ENCODE measurements at places on chromosomes 6 and 20. TPM values are rescaled to one million over a fixed set of nuclear protein-coding genes. Genes with fewer than 3 reads are reported as not detected.

DNA sequence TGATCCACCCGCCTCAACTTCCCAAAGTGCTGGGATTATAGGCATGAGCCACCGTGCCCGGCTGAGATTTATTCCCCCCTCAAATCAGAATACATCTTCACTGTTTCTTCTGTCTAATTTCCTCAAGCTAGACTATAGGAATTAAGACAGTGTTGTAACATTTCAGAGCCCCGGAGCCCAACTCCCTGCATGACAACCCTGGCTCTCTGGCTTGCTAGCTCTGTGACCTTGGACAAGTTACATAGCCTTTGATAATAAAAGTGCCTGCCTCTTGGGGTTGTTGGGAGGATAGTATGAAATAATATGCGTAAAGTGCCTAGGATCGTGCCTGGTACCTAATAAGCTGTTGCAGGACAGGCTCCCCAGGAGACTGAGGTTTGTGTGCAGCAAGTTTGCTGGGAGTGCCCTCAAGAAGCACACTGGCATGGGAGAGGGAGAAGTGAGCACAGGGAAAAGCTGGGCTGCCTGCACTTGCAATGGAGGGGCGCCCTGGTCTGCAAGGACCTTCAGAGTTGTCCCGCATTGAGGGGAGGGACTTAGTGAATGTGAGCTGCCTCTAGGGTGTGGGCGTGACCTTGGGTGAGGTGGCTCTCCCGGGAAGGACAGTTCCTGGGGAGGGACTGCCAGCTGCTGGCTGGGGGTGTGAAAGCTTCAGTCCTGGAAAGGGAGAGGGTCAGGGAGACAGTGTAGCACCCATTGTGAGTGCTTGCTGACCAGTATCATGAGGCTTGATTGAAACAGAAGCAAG is 43.4 kb downstream of the TAF8 start:
- H3K4me3 ChIP-seq: no peak overlapping the region
- no peaks in the 10 kb centered on the region for H3K27me3 ChIP-seq
- H3K27ac ChIP-seq: no peak overlapping the region
- peak; percentile 54 for DNase-seq

DNA sequence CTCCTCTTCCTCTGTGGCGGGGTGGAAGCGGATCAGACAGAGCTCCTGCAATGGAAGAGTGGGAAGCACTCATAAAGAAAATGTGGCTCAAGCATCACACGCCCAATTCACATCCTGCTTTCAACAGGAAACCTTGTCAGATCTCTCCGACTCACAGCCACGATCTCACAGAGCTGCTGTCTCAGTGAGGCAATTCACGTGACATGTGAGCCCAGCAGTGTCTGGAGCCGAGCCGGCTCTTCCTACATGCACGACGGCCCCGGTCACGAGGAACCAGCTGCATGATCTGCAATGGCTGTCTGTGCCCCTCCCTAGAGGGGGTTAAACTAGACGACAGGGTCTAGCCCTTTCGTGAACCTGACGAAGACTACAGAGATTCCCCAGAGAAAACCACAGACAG is 29.5 kb upstream of the TCFL5 start:
- DNase-seq: no peak
- no peaks in the 10 kb centered on the region for H3K27me3 ChIP-seq
- H3K36me3 ChIP-seq: peaks cover 12% of the 10 kb centered on the region
- H3K4me1 ChIP-seq: no peaks in the 10 kb centered on the region
- no peak overlapping the region for H3K4me3 ChIP-seq
- peak overlapping the region; percentile 56 for H3K27ac ChIP-seq

- no peaks in the 10 kb centered on the region for H3K4me1 ChIP-seq
- H3K36me3 ChIP-seq: no peaks in the 10 kb centered on the region
- DNase-seq: no peak
- no peaks in the 10 kb centered on the region for H3K27me3 ChIP-seq
- no peak overlapping the region for H3K4me3 ChIP-seq
Measured at GRCh38 chr6:157276134-157276532, 47.2 kb downstream of the TMEM242 start.

DNA sequence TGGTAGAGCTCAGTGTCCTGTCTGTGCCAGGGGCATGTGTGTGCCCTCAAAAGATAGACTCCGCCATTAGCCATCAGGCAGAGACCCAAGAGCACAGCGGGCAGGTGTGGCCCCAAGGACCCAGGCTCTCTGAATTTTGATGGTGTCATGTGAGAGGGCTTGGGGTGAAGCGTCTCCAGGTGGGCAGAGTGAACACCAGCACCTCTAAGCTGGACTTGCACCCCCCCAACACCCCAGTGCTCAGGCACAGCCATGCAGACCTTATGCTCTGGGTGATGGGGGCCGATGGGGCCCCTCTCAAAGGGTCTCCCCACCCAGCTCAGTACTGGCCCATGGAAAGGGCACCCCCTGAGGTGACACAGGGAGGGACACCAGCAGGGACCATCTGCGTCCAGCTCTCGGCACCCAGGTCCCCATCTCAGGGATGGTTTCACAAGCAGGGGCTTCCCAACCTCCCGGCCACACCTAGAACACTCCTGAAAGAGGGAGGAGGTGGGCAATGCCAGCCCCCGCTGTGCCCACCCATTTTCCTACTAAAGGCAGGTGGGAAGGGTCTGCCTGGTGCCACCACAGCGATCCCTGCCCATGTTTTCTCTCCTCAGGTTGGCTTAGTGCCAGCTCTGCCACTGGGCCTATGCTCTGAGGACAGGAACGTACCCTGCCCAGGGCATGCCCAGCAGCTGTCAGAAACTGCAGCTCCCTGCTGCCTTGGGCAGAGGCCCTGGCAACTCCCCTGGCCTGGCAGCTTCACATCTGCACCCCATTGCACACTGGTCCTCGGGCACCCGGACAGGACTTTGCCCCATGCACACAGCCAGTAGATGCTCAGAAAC is 3.5 kb downstream of the CST7 start:
- no peak overlapping the region for H3K4me3 ChIP-seq
- H3K27me3 ChIP-seq: no peaks in the 10 kb centered on the region
- H3K4me1 ChIP-seq: no peaks in the 10 kb centered on the region
- no peaks in the 10 kb centered on the region for H3K36me3 ChIP-seq

GRCh38 chr6:168105813-168106632 is 27.0 kb upstream of the FRMD1 start:
- no peaks in the 10 kb centered on the region for H3K27me3 ChIP-seq
- DNase-seq: no peak
- no peaks in the 10 kb centered on the region for H3K36me3 ChIP-seq
- no peak overlapping the region for H3K4me3 ChIP-seq
- H3K27ac ChIP-seq: no peak overlapping the region

DNA sequence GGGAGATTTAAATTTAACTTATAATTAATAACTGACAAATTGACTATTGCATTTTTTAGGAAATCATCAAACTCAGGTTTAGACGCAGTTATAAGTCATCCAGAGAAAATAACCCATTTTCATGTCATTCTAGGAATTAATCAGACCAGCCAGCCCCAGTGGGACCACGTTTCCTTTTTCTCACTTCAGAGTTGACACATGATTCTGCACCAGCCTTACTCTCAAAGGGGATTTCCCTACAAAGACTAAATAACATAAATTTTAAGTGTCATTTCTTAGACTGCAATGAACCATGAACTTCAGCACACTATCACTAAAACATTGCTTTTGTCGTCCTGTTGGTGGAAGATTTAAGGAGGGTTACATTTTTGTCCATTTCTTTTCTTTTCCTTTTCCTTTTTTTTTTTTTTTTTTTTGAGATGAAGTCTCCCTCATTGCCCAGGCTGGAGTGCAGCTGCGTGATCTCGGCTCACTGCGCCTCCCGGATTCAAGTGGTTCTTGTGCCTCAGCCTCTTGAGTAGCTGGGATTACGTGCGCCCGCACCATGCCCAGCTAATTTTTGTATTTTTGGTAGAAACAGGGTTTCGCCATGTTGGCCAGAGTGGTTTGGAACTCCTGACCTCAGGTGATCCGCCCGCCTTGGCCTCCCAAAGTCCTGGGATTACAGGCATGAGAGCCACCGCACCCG is 3.6 kb downstream of the IPCEF1 start:
- H3K27ac ChIP-seq: no peak overlapping the region
- DNase-seq: no peak
- no peak overlapping the region for H3K4me3 ChIP-seq

DNA sequence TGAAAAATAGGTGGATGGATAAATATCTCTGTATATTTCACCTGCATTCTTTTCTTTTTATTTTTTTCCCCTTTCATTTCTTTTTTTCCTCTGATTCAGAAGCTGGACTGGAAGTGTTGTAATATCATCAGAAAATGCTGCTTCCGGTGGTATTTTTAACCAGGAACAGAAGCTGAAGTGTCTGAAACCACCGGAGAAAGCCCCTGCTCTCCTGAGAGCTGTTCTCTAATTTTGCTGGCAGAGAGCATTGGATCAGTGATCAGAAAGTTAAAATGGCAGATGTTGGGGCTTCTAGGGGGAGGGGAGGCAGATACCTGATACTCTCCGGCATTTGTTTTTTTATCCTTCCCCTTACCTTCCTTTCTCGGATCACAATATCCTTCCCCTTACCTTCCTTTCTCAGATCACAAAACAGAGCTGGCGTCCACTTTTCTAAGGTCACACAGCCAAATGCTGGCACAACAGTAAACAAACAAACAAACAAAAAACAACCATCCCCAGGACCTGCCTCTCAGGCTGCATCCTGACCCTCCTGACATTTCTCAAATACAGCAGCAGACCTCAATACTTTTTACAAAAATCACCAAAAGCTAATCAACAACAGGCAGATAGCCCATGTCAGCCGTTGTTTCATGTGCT is 143.2 kb upstream of the ZNF217 start:
- H3K27me3 ChIP-seq: no peaks in the 10 kb centered on the region
- no peaks in the 10 kb centered on the region for H3K36me3 ChIP-seq
- peak overlapping the region; percentile 95 for H3K27ac ChIP-seq

DNA sequence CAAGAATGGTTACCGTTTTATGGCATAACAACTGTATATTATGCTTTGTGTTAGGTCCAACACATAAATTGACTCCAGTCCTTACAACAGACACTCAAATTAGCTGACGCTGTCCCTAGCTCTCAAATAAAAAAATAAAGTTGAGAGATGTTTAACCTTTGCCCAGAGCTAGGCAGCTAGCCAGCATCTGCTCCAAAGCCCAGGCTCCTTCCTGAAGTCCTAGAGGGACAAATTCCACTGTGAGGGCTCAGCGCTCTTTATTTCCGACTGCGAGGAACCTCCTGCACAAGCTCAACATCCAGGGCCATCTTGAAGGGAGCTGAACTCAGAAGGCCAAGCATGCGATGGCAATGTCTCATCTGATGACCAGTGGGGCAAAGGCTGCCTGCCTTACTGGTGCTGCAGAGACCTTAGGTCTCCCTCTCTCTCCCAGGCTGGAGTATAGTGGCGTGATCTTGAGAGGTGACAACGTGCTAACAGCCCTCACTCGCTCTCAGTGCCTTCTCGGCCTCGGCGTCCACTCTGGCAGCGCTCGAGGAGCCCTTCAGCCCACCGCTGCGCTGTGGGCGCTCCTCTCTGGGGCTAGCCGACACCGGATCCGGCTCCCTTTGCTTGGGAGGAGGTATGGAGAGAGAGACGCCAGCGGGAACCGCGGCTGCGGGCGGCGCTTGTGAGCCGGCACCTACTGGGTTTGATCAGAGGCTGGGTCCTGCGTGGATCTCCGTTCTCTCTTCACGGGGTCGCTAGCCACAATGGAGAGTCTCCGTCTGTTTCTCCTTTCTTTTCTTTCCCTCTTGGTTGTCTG is 24.7 kb upstream of the GFOD1 start:
- H3K27ac ChIP-seq: no peak overlapping the region
- no peak overlapping the region for H3K4me3 ChIP-seq
- no peaks in the 10 kb centered on the region for H3K36me3 ChIP-seq
- DNase-seq: no peak
- no peaks in the 10 kb centered on the region for H3K4me1 ChIP-seq

GRCh38 chr6:169343886-169344749 is 90.5 kb upstream of the THBS2 start:
- no peak overlapping the region for H3K4me3 ChIP-seq
- DNase-seq: no peak
- no peaks in the 10 kb centered on the region for H3K27me3 ChIP-seq
- H3K4me1 ChIP-seq: 0 out of 2 replicates have a peak, but pooled peaks cover 4% of the 10 kb centered on the region

DNA sequence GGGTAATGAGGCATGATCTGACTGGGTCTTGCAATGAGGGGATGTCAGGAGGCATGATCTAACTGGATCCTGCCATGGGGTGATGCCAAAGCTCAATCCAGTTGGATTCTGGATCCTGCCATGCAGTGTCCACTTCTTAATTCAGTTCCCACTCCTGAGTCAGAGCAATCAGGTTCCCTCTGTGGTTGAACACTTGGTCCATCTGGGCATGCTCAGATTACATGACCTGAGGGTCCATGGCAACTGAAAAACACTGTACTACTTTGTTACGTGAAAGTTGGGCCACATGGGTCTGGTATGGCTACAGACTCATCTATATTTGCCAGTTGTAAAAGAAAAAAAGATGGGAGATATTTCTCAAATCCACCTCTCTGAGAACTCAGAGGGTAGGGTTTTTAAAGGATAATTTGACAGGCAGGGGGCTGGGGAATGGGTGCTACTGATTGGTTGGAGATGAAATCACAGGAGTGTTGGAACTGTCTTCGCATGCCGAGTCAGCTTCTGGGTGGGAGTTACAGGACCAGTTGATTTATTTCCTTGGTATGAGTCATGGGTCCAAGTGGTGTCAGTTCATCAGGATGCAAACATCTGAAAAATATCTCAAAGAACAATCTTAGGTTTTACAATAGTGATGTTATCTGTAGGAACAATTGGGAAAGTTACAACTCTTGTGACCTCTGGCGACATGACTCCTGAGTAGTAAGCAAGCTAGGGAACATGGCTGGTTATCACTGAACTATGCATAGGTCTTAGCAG is 21.6 kb downstream of the C6orf163 start:
- no peak for DNase-seq
- H3K4me1 ChIP-seq: no peaks in the 10 kb centered on the region
- no peak overlapping the region for H3K27ac ChIP-seq
- H3K27me3 ChIP-seq: no peaks in the 10 kb centered on the region

PTGIS gene
- 1.9 TPM for total RNA-seq

RGS17 gene
- total RNA-seq: not detected

DNA sequence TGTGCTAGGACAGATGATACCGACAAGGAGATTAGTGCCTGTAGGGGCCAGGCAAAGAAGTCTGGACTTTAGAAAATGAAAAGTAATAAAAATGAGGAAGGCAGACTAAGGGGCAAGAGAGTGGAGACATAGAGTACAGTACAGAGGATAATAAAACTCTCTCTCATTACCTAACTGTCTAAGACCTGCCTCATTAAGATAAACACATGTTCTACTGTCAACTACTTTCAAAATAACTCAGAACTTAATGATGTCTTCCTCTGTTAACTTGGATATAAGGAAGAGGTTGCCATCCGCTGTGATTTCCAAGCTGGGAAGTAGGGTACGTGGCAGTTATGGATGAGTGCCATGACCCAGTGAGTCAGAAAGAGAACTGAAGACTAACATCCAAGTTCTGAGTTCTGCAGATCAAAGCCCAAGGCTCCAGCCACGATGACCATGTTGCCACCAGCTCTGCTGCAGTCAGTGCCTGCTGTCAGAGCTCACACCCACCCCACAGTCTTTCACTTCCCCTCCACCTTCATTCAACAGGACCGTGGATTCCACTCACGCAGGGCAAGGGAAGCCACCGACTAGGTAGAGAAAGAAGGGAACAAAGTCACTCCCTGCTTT is 81.8 kb downstream of the KIF16B start:
- no peak for DNase-seq
- no peak overlapping the region for H3K4me3 ChIP-seq
- H3K36me3 ChIP-seq: no peaks in the 10 kb centered on the region
